ENCODE measurements at places on chromosomes 5 and 9. TPM values are rescaled to one million over a fixed set of nuclear protein-coding genes. Genes with fewer than 3 reads are reported as not detected.

PRDM9 gene
- not detected for total RNA-seq

SLC45A2 gene
- 1.5 TPM for total RNA-seq

AQP7 gene
- total RNA-seq, result 20.7 TPM

NMUR2 gene
- total RNA-seq, result not detected

QRFP gene
- not detected for total RNA-seq

SEMA5A gene
- 21.3 TPM for total RNA-seq

DDX4 gene
- total RNA-seq, result not detected

CDX1 gene
- total RNA-seq, result not detected

DNA sequence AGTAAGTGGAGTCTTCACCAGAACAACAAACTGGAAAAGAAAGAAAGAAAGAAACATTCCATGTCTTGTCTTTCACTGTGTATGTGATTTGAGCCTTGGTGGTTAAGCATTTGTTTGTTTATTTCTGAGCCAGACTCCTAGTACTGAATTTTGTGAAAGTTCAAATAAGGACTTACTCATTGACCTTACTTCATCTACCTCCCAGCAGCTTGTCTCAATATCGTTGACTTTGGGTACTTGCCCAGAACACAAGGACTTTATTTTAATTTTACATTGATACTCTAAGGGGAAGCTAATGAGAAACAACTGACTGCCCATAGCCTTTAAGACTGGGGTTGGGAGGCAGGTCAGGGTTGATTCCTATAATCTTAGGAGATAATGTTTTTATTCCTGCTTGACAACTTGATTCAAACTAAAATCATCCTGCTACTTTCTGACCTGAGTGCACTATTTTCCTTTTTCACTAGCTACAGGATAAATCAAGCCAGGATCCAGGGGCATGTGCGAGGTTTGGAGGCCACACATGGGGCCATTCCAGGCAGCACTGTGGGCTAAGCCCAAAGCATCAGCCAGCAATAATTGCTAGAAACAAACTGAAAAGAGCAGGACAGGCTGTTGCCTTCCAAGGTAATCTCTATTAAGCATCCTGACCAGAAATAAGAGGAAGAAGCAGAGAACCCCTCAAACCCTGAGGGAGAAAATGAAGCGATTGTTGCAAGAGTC, 138.9 kb upstream of the RUSC2 start:
- no peak for DNase-seq

- no peak for DNase-seq
Measured at GRCh38 chr5:167790462-167791260, 500.8 kb upstream of the WWC1 start.

- no peak for DNase-seq
Measured at GRCh38 chr5:74140409-74140808, 500.1 kb downstream of the ENC1 start.

- no peak for DNase-seq
Measured at GRCh38 chr9:131869348-131869747, 129.5 kb upstream of the RAPGEF1 start.

GRCh38 chr5:172111852-172112225, 76.2 kb downstream of the STK10 start:
- no peak for DNase-seq

GRCh38 chr5:74500110-74500917, 140.2 kb downstream of the ENC1 start:
- DNase-seq, result no peak

DNA sequence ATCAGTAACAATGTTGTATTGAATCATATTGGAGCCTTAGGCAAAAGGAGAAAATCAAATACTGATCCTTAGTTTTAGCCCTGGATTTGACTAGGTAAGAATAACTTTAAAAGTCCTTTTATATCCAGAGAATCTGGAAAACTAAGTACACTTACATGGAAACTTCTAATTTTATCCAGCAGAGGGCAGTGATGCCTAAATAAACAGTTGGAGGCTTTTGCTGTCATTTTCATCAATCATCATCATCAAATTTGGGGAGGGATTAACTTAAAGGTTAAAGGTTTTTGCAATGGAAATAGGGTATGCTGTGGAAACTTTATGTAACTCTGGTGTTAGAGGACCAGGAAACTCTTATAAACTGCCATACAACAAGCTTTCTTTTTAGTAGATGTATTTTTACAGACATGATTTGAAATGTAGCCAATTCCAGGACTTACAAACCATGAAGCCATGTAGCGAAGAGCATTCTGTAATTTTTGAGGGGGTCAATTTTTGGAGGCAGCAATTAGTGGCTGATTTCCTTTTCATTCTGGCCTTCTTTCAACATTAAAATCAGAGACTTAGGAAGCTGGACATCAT, 112.7 kb downstream of the OSTF1 start:
- DNase-seq, result no peak

GRCh38 chr9:86407022-86407421, 52.8 kb upstream of the TUT7 start:
- DNase-seq, result peak; percentile 39

DNA sequence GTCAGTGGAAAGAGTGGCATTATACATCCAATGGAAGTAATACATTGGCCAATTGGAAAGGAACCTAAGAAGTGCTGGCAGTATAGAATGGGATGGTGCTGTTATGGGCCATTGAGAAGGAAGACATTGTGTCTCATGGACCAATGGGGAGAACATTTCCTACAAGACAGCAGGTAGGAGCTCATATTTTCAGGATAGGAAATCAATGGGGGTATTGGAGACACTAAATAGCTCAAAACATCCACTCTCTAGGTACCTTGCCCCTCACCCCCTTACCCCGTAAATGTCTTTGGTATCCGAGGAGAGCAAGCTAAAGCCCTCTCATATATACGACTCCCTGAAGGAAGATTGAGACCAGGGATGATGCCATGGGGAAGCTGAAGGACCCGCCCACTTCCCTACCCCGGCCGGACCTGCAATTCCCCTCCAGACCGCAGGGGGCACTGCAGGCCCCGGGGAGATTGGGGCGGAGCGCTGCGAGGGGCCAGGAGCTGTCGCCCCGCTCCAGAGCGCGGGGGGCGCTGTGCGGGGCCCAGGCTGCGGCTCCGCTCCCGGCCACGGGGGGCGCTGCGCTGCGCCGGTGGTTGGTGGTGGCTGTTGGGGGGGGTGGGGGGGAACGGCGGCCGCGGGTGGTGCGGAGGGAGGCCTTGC, at the start of gene KDM3B:
TSS of gene KDM3B (plus strand) at position 615 of the 651 bp plus-strand sequence. CDS start 111 bp downstream, outside the sequence.
- peak; percentile 97 for DNase-seq

DNA sequence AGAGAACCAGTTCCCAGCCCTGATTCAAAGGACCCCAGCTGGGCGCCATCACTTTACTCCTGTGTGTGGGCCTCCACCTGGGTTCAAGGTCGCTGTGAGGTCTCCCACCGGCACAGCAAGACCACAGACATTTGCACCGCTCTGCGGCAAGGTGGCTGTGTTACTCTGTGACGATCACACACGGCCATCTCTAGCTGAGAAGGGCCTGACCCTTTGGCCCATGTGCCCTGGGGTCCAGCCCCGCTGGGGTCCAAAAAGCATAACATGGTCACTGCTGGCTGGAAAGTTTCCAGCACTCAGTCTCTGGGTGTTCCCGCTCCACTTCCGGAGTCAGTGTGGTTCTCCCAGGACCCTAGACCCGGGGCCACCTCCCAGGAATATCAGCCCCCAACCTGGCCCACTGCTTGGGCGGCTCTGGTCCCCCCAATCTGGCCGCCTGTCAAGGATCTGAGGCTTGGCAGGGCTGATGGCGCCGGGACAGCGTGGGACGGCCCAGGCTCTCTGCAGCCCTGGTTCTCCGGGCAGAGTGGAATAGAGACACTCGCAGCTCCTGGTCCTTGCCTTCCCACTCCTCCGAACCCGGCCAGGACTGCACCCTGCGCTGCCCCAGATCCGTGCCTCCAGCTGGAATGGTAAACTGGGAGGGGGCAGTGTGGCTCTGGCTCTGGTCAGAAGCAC, 3.9 kb upstream of the LMX1B start:
- no peak for DNase-seq

- DNase-seq, result no peak
Measured at GRCh38 chr5:66713998-66714397, 117.8 kb downstream of the MAST4 start.

DNA sequence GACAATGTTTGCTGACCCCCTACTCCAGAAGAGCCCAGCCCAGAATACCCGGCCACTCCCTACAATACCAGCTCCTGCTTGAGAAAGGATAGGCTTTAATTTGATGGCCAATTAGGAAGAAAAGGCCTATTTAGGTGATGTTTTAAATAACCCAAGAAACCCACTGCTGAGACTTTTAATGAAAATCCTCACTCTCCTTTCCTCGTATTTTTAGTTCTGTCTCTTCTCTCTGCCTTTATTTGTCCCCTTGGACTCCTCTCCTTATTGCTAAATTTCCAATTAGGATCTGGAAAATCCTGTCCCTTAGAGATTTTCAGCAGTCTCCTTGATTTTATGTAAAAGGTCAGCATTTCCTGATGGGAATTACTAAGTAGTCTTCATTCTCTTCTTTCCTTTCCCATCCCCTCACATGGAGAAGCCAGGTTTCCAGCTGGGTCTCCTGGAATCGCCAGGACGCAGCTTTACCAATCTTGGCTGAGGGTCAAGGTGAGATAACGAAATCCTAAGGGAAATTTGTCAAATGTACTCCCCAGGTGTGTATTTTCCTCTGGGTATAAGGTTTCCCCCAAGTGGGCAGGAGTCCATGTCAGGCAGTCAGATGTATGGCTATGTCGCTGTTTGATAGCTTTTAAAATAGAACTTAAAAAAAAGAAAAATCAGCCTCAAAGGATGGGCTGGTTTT, 11.7 kb downstream of the STC2 start:
- DNase-seq, result no peak

DNA sequence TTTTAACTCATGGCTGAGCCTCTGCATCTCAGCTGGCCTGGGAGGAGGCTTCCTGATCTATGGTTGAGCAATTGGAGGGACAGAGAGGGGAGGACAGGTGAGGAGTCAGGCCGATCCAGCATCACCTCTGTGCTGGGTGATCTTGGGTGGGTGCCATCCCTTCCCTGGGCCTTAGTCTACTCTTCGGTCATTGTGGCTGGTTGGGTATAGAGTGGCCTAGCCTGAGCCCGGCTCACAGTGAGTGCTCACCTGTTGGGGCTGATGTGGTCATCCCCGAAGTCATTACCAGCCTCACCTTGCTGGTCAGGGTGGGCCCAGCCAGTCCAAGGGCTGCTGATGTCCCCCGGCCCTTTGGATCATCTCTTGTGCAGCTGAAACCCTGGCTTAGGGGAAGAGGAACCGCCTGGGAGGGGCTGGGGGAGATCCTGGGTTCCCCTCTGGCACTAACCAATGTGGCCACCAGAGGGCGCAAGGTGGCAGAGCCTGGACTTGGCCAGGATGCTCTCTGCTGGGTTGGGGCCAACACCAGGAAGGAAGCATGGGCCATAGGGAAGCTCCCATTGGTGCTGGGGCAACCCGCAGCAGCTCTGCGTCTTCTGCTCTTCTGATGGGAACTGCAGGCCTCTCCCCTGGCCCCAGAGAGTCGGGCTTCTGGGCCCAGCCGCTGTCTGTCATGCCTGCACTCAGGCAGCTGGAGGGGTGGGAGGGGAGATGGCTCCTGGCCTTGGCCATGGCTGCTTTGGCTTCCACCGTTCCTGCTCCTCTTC, 17.3 kb upstream of the ODF2 start:
- DNase-seq, result peak; percentile 96

DNA sequence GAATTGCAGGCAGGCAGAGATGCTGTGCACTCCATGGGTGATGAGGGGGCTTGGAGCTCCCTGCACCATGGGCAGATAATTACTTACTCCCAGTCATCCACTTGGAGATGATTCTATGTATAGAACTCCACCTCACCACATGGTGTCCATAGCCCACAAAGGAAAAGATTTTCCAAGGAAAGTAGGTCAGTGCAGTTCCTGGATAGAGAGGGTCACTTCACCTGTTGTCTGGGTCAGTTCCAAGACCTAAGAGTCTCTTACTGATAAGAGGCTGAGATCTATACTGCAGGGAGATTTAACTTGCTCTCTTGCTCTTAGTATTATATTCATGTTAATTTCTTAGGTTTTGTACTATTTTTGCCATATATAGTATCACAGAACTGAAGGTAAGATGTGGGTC, 113.9 kb upstream of the BRINP1 start:
- DNase-seq, result no peak

DNA sequence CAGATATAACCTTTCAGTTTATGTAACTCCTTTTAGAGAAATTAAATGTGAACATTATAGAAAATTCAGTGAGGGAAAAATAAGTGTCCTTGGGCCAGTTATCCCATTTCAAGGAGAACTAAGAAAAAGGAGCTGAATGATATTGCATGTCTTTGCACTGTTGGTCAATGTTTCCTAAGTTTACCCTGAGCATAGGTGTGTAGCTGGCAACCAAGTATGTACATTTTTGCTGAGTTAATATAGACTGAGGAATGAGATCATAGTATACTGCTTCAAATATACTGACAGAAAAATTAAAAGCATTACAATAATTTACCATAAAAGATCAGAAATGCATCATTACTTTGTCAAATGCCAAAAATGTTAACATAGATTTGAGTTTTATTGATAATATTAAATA, 2128.7 kb upstream of the C9orf72 start:
- DNase-seq, result no peak

DNA sequence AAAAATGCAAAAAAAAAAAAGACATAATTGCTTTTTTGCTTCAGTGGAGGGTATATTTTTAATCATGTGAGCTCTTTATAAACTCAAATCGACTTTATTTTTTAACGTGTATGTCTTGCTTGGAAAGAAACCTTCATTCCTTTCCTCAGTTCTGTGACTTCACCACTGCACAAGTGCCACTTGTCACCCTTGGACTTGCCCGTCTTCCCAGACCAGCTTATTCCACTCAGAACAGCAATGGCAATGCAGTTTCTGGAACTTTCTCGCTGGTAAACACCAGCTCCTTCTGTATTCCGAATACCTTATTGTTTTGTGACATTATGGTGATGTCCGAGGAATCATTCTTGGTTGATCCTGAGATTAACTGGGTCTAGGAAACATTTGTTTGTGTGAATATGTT, 440.5 kb upstream of the ADAMTS16 start:
- no peak for DNase-seq

- DNase-seq, result no peak
Measured at GRCh38 chr5:143314659-143315058, 88.8 kb downstream of the NR3C1 start.

DNA sequence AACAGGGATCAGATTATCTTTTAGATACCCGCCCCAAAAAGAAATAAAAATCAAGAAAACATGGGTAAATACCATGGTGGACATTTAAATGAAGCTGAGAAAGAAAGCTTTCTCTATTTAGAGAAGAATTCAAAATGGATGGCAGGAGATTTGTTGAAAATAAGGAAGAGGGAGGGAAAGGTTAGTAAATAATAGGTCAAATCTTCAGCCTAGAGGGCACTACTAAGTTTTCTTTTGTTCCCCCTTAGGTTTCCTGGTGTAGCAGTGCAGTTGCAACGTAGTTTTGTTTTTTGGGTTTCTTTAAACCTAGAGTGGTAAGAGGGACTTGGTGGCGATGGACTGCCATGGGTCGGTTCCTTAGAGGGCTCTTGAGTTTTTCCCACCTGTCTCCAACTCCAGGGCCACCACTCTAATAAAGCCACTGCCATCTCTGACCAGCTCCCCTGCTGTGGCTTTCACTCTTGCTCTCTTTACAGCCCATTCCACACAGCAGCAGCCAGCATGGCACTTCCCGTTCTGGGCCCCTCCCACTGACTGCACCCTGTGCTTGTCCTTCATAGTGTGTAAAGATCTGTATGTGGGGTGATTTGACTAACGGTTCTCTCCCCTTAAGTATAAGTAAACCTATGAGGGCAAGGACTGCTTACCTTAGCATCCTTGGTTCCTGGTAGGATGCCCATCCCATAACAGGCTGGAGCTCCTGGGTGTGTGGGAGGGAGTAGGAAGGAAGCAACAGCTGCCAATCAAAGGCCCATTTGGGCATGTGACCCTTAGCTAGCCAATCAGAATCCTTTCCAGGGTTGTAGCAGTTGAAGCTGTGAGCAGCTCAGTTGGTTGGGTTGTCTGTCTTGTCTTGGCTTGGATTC, 118.3 kb downstream of the SLC1A3 start:
- peak; percentile 86 for DNase-seq

- no peak for DNase-seq
Measured at GRCh38 chr5:122259995-122260394, 52.0 kb upstream of the SNCAIP start.

Measured in lower leg skin (tissue), 4 donors.